Myocyte (in vitro differentiated cells): ENCODE measurements at places on chromosomes 6 and 20.

GRCh38 chr6:21258665-21259064 is 334.9 kb upstream of the SOX4 start:
- no peak for DNase-seq

DNA sequence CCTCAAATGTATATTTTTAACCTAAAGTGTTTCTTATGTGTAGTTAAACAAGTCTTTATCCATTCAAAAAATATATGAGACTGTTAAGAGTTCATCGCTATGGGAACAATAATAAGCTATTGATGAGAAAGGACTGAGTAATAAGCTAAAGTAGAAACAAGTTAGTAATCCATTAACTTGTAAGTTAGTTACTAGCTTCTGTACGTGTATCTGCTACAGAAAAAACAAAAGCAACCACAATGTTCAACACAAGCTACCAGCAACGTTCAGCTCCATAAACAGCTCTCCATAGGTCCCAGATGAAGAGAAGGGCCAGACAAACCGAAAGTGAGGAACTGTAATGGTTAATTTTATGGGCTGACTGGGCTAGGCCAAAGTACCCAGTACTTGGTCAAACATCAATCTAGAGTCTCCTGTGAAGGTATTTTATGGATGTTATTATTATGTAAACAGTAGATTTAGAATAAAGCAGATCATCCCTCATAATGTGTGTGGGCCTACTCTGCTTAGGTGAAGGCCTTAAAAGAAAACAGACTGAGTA is 33.8 kb upstream of the FAM135A start:
- DNase-seq, result no peak

DNA sequence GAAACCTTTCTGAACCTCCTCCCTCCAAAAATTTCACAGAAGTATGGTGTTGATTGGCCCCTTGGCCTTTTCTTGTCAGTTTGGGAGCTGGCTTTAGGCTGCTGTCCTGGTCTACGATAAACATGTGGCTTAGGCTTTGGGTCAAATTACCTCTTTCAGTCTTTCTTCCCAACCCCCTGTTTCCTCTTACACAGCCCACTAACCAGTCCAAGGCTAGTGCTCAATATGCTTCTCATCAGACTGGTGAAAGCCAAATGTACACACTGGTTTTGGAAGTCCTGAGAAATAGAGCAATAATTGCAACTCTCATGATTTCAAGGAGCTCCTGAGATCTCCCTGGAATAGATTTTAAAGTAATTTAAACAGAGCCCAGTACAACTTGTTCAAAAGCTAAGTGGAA is 933.7 kb upstream of the GJE1 start:
- DNase-seq, result peak; percentile 2

GRCh38 chr20:47382746-47383415 is 26.4 kb upstream of the ZMYND8 start:
- DNase-seq, result no peak

GRCh38 chr6:112235956-112236355 is 18.4 kb downstream of the LAMA4 start:
- no peak for DNase-seq

DNA sequence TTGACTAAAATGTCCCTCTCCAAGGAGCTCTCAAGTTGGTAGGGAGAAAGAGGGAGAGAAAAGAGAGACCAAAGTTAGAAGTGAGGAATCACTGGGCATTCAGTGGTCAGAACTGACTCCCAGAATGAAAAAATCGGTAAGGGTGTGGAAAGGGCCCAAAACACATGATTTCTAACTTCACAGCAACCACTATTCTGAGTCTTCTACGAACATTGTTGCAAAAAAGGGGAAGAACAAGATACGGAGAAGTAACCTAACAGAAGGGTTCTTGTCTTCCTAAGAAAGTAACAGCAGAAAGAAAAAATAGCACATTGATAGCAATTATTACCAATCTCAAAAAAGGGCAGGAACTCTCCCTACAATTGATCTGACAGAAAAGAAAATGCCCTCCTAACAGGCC is 65.6 kb downstream of the ATP9A start:
- DNase-seq, result no peak

DNA sequence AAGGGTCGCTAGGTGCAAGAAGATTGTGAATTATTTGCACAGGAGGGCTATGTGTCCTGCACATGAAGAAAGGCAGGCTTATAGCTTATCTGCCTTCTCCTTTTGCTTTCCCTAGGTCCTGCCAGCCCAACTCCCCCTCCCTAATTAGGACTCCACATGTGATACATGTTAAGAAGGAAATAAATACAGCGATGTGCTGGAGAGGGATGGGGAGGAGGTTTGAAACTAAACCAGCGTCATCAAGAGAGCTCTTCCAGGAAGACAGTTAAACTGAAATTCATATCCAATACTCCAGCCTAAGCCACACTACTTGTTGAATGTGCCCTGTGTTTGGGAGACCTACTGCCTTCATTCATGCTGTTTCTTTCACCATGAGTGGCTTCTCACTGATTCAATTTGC is 34.9 kb upstream of the UTRN start:
- no peak for DNase-seq

GRCh38 chr6:87959083-87959482 is 88.6 kb upstream of the SPACA1 start:
- DNase-seq, result no peak

DNA sequence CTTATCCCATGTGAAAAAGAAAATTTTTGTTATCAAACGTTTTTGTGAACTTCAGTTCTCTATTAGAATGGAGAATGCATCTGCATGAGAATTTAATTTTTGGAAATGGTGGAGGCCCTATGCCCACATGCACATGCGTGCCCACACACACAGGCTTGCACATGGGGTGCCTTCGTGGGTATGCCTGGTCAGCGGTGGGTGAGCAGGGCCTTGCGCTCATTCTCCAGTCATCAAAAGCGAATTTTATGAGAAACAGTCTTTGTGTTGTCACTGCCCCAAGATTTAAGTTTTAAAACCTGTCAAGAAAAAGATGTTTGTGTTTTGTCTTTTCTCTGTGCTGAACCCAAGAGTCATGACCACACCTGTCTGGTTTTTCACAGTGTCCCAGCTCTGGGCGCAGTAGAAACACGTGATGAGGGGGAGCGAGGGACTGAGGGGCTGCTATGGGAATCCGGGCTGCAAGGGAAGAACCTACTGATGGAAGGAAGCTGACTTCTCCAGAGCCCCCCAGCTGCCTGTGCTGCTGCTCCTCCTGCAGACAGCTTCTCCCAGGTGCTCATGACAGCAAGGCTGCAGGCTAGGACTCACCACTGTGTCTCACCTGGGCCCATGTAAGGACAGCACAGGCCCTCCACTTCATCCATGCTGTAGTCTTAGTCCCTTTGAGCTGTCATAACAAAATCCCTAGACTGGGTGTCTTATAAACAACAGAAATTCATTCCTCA is 153.6 kb downstream of the SYCP2 start:
- DNase-seq, result no peak

- no peak for DNase-seq
These were observed 50.3 kb upstream of the HLA-G start for GRCh38 chr6:29777310-29777709.

GRCh38 chr6:133772567-133772966 is 116.3 kb upstream of the TCF21 start:
- DNase-seq, result peak; percentile 46

- no peak for DNase-seq
These were observed 378.1 kb downstream of the RNGTT start for GRCh38 chr6:88585276-88585692.

GRCh38 chr20:37194621-37195417 is 15.5 kb upstream of the MROH8 start:
- no peak for DNase-seq

- DNase-seq, result no peak
These were observed 49.9 kb upstream of the FAM184A start for GRCh38 chr6:119128252-119128912.

DNA sequence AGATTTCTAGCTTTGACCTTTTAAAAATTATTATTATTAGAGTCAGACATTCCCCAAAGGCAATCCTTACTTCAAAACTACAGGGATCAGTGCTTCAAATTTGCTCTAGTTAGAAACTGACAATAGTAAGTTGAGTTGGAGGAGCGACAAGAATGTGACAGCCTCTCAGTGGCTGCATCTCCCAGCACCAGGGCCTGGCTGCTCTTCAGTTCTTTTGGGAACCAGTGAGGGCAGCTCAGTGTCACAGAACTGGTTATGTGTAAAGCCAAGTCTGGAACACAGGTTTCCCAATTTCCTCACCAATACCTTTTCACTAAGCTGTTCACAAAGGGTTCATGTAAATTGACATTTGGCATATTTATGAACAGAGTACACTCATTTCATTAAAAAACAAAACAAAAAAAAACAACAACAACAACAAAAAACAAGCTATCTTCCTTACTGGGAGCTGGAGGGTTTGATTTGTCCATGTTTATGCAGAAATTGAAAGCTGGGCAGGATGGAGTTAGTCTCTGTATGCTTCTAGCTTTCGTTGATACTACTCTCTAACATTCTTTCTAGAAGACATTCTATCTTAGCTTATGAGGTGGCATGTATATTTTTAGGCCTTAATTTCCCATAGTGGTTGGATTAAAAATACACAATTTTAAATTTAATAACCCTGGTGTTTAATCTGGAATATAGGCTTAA is 95.0 kb downstream of the SAMD5 start:
- peak; percentile 49 for DNase-seq

DNA sequence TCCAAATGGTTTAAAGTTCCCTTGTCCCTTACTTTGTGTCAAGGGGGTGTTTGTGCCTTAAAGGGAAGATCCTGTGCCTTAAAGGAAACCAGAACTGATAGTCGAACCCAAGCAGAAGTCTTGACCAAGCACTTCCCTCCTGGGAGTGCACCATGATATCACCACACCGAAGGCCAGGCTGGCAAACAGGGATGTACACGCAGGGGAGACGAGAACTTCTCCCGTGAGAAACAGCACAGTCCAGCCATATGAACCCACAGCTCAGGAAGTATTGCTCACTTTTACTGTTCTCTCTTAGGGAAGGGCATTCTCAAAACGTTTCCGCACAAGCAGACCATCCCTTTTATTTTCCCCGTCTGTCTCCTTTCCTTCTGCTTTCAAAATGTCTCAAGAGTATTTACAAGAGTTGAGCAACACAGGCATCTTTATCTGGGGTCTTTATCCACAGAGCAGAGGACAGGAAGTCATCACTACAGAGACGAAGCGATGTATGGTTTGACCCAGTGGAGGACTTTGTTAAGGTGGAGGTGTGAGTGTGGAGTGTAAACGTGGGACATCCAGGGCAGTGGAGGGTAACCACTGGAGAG is 12.8 kb upstream of the SERPINB1 start:
- DNase-seq, result no peak

DNA sequence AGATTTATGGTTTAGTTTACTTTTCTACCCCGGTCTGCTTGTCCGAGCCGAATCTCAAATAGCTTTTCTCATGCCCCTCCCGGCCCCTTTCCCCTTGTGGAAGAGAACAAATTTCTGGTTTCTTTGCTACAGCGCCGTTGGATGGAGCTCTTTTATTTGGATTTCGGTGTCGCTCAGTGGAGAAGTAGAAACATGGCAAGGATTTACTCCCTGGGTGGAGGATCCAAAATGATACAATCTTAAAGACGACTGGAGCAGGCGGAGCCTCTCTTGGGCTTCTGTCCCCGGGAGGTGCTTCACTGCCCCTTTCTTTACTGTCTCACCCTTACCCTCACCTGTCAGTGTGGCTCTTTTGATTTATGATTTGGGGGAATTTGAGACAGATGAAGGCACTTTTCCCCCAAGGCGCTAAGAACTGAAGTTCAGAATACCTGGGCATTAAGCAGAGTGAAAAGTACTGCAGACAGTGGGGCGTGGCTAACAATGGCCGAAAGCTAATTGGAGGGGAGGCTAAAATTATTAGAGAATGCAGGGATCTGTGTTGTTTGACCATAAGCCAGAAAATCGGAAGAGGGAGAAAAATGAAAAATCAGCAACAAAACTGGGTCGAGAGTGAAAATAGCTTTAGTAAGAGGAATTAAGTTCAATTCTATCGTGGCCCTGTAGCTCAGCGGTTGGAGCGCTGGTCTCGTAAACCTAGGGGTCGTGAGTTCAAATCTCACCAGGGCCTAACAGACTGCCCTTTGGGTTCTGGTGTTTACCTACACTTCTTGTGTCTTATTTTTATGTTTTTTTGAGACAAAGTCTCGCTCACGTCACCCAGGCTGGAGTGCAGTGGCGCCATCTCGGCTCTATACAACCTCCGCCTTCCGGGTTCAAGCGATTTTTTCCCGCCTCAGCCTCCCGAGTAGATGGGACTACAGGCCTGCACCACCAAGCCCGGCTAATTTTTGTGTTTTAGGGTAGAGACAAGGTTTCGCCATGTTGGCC is 145.1 kb upstream of the ZNF184 start:
- peak; percentile 57 for DNase-seq

- DNase-seq, result no peak
These were observed 5.9 kb downstream of the CALHM6 start for GRCh38 chr6:116467096-116467495.

DNA sequence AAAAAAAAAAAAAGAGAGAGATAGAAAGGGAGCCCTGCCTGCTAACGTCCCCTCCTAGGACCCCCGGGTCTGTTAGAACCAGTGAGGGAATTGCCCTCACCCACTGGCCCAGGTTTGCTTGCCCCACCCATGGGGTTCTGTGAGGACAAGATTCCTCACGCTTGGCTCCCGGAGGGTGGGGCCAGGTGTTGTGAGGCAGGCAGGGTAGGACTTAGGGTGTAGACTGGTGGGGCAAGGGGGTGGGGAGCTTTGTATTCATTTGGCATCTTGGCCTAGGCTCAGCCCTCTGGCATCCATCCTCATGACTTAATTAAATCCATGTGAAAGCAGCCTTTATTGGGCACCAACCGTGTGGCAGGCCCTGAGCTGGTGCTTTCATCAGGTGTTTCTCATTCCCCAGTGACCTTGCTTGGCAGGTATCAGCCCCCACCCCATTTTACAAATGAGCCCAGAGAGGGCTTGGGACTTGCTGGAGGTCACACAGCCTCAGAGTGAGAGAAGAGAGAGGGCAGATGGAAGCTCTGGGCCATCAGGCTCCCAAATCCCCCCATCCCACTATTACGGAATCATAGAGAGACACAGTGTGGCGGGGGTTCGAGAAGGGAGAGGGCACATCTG is 19.0 kb downstream of the RAB44 start:
- DNase-seq, result no peak

- no peak for DNase-seq
These were observed 80.7 kb downstream of the OLIG3 start for GRCh38 chr6:137413482-137413881.

DNA sequence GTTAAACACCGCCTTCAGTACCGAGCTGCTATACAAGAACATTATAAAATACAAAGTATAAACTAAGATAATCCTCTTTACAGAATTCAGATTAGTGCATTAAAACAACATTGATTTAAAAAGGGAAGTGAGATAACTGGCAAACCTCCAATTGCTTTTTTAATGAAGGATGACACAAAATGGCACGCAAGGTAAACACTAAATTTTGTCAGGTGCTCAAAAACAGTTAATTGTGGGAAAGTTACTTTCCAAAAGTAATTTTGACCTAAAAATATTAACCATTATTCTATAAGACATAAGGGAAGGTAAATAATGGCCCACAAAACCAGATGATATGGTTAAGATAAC is 53.3 kb downstream of the STX7 start:
- no peak for DNase-seq
